ENCODE measurements at places on chromosomes 2 and 18.
A peak's percentile ranks its signal among the peaks of the same experiment; 100 is the strongest.

- no peak for DNase-seq
Observed at GRCh38 chr2:144230448-144231085, 289.4 kb downstream of the ZEB2 start.

DNA sequence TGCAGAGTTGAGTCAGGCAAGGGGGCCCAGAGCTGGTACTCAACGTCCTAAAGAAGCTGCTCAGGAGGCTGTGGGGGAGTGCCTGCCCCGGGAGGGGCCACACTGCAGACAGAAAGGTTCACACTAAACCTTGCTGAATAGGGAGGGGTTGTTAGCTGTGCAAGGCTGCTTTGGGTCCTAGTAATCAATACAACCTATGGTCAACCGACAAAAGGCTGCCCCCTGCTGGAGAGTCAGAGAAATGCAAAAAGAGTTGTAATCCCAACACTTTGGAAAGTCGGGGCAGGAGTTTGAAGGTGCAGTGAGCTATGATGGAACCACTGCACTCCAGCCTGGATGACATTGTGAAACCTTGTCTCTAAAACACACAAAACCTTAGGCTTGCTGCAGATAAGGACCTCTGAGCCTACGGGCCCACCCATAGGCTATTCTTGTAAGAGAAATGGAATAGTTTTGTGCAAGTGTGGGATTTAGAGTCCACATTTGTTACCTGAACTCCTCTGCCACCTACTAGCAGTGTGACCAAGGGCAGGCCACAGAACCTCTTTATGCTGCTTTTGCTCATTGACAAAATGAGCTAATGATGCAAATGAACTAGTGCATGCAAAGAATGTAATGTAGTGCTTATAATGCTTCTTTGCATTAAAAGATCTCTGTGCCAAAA lies 81.5 kb downstream of the PRPF40A start:
- peak; percentile 35 for DNase-seq

- no peak for DNase-seq
Observed at GRCh38 chr2:241872313-241872642, 2.7 kb downstream of the RTP5 start.

DNA sequence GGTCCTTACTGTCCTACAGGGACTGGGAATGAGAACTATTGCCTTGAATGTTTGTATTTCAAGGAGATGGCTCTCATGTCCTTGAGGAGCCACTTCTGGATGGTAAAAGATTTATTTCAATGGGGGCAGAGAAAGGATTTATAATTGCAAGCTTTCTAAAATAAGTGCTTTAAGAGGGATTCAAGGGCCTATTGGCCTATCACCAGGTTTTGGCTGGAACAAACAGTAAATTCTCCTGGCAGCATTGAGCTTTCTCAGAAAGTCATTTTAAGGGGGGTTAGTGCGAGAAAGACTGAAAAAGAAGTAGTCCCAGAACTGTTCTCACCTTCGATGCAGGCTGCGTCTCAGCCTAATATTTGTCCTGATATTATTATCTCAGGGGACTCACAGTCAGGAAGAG lies 29.8 kb downstream of the DPP10 start:
- no peak for DNase-seq

DNA sequence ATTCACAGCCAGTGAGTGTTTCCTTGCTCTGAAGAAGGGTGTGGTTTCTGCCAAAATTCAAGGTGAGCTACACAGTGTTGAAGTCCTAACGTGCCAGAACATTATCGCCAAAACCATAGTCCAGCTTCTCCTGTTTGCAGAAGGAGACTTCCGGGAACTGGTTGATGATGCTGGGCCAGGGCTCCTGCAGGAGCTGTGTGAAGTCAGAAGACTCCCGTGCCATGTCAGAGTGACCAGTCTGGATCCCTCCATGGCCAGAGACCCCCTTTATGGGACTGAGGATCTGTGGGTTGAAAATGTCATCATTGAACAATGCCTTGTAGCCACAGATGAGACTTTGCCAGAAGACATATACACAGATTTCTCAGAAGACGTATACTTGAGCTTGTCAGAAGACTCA lies 96.0 kb upstream of the RAB12 start:
- no peak for DNase-seq

GRCh38 chr18:652131-652530 lies 5.3 kb upstream of the TYMS start:
- DNase-seq = no peak

- DNase-seq = no peak
Observed at GRCh38 chr2:240931319-240931949, 25.3 kb downstream of the CROCC2 start.

GRCh38 chr2:43081131-43081765 lies 145.2 kb downstream of the ZFP36L2 start:
- no peak for DNase-seq

DNA sequence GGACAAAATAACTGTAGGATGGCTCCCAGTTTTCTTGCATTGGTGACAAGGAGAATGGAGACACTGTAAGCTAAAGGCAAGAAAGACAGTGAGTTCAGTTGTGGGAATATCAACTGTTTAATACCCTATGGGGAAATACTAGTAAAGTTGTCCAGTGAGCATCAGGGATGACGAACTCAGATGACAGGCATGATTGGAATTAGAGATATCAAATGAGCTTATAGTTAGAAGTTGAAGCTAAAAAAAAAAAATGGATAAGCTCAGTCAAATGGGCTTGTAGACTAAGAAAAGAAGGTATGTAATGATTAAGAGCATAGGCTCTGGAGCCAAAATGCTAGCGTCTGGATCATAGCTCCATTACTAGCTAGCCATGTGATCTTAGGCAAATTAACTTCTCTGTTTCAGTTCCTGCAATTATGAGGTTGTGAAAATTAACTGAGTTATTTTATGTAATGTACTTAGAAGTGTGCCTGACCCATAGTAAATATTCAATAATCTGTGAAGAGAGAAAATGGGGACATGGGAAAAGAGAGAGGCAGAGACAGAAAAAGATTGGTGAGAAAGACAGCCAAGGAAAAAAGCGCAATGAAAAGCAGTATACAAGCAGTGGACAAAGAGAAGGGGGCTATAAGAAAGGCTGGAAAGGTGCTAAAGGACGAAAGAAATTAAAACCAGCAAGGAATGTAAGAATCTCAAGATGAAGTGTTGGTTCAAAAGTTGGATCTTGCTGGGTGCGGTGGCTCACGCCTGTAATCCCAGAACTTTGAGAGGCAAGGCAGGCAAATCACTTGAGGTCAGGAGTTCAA lies 95.7 kb upstream of the SLC39A10 start:
- DNase-seq = no peak

DNA sequence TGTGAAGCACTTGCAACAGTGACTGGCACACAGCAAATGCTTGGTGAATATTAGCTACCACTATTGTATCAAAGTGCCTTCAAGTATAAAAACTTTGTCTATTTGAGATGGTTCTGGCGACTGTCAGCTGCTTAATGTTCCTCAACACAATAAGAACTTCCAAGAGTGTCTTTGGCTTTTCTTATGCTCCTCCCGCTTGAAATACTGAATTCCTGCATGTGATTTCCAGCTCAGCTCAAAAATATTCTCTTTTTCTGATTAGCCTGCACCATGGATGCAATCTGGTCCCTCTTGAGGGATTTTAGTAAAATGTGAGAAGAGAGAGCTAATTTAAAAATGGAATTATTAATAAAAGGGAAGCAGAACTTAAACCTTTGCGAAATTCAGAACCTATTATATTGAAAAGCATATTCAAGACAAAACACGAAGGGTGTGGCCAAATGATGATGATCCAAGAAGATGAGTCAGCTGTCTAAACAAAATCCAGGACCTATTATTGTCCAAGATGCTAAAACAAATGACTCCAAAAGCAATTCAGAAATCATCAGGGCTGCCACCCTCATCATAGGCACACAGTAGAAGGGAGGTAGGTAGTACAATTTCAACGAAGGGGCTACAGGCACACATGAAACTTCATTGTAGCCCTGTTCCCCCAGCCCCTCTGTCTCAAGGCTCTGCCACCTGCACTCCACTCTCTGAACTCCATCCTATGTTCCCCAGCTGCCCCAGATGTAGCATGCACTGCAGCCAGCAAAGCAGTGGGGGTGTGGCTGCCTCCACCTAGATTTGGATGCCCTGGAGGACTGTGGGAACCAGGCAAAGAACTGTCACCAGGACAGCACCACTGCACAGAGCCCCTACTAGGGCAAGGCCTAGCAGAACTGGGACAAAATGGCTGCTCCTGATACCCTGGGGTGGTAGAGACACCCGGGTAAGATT lies 190.1 kb downstream of the ZNF385B start:
- no peak for DNase-seq

DNA sequence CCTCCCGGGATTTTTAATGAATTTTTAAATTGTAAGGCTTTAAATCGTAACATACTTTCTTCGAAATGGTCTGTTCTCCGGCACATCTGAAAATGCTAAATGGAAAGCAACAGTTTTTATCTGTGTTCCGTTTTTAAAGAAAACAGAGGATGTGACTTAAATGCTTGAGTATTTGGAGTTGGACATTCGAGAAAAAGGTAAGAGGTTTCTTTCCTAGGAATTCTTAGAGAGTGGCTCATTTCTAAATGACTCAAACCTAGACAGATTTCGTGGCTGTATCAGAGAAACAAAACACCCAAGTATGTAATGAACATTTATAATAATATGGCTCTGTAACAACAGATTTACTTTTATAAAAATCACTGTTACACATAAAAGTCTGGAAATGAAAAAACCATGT lies 177.6 kb upstream of the CCDC68 start:
- no peak for DNase-seq

GRCh38 chr2:235866373-235866772 lies 301.8 kb downstream of the GBX2 start:
- no peak for DNase-seq

- no peak for DNase-seq
Observed at GRCh38 chr2:18745431-18746272, 156.3 kb upstream of the NT5C1B start.

DNA sequence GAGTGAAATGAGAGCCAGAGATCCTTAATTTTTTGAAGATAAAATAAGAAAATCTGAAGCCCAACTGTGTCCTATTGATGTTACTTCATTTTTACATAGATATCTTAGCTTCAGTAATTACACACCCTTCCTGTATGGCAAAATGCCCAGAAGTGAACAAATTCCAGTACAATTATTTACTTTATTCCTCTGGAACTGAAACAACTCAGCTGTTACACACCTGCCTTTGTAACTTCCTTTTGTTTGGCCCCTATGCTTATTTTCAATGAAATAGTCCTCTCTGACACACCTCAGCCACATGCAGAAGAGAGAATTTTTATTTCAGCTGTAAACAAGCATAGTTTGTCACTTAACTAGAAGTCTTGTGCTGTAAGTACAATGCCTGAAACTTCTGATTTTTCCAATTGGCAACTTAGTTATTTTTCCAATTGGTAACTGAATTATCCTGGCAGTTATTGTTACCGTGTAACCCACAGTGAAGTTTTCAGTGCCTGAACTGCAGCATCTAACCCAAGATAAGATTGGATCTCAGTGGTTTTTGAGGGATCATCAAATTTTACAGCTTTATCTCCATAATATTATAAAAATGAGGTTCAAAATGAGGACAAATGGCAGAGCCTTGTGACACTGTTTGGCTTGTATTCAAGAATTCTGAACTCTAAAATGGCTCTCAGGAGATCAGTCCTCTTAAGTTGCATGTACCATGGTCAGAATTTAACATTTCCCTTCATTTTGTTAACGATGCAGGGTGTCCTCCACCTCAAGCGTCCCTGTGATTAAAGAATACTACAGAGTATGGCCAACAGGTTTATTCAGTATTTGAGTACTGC lies 82.6 kb downstream of the PKP4 start:
- DNase-seq = no peak

GRCh38 chr2:176763851-176764404 lies 448.7 kb upstream of the HNRNPA3 start:
- peak; percentile 80 for DNase-seq

GRCh38 chr18:49619801-49620200 lies 57.9 kb downstream of the LIPG start:
- no peak for DNase-seq

DNA sequence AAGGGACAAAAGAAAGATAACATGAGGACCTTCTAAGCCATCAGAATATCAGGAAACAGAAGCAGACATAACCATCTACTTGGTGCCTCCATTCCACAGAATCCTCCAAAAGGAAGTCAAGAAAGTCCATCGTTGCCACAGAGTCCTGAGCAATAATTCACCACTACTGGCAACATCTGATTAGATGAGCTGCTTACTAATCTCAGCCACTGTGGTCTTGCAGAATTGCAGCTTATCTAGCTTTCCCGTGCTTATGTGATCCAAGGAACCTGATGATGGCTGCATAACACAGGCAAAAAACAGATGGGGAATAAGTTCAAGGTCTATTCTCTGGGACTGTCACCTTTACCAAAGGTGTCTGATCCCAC lies 278.5 kb downstream of the AFF3 start:
- no peak for DNase-seq

- no peak for DNase-seq
Observed at GRCh38 chr2:74532222-74532621, 2.5 kb downstream of the HTRA2 start.

DNA sequence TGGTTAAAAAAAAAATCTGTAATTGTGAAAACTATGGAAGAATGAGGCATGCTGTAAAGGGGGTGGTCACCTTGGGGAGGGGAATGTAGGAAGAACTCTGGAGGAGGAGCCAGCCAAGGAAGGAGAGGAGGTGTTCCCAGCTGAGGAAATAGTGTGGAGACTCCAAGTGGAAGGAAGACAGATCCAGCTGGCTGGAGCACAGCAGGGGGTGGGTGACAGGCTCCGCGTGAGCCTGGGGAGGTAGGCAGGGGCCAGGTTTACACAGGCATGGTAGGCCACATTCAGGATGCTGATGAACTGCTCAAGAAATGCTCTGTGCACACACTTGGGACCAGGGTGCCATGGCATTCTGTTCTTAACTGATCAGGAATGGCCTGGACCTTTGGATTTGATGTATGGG lies 16.8 kb downstream of the AFF3 start:
- no peak for DNase-seq

DNA sequence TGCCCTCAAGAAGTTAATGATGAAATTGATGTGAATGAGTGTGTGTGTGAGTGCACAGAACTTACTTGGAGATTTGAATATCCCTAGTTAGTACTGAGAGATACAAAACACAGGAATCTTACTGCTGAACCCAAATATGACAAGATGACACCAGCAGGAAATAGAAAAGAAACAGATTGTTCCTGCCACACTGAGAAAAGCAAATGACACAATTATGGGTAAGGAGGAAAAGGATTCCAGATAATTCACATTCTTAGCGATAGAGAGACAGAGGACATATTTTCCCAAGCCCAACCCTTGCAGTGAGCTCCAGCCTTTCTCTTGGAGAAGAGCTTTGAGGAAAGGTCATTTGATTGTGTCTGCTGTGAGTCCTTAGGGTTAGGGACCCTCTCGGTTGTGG lies 105.7 kb upstream of the SMIM21 start:
- DNase-seq = no peak
